ELF-1 (cell line): ENCODE measurements at places on chromosomes 6 and 20.

DNA sequence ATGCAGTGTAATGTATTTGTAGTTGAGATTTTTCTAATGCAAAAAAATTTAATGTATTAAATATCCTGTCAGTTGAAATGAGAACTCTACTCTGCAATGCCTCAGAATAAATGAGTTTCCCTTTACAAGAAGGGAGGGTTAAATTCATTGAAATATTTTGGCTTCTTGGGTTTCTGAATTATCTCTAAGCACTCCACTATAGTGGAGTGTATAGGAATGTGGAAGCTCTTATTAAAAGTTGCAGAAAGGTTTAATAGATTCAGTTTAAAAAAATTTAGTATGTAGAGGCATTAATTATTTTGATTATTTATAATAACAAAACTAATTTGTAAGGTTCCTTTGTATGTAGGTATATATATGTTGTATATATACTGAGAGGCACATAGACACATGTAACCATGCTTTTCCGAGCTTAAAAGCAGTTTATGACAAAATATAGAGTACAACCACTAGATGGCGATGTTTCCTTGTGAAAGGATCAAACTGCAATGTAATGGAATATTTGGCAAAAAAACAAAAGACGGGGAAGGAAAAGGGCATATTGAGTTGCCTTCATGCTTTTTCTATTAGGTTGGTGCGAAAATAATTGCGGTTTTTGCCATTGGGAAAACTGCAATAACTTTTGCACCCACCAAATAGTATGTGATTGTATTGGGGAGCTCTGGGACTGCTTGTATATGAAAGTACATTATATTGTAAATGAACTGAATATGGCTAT lies 144.2 kb downstream of the MYO6 start:
- peak; percentile 14 for DNase-seq

DNA sequence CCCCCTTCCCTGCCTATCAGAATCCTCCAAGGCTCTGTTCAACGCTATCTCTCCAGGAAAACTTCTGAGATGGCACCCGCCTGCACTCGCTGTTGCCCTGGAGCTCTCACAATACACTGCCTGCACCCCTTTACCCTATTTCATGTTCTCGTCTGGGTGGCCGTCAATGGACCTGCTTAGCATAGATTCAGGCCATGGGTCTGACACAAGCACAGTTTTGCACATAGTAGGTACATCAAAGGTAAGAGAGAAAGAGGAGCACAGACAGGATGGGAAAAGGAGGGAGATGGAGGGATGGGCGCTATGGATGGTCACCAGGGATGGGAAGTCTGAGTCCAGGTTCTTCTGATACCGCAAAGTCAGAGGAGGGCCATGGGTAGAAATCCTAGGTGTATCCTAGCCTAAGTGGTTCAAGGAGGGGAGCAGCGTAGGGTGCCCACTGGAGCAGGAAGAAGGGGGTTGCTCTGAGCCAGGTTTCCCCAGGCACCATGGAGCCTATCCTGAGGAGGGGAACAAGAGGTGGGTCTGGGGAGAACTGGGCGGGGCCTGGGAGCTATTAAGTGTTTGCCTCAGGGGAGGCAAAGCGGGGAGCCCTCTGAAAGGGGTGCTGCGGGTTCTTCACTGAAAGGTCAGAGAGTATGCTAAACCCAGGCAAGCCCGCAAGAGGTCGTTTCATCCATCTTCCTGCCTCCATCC lies 89.3 kb downstream of the MRPL14 start:
- DNase-seq: no peak

GRCh38 chr20:63498960-63499337 lies at the start of gene EEF1A2:
TSS of gene EEF1A2 (minus strand) at chr20:63499083. CDS start at chr20:63497763, 1,320 bp downstream.
- no peak for DNase-seq

DNA sequence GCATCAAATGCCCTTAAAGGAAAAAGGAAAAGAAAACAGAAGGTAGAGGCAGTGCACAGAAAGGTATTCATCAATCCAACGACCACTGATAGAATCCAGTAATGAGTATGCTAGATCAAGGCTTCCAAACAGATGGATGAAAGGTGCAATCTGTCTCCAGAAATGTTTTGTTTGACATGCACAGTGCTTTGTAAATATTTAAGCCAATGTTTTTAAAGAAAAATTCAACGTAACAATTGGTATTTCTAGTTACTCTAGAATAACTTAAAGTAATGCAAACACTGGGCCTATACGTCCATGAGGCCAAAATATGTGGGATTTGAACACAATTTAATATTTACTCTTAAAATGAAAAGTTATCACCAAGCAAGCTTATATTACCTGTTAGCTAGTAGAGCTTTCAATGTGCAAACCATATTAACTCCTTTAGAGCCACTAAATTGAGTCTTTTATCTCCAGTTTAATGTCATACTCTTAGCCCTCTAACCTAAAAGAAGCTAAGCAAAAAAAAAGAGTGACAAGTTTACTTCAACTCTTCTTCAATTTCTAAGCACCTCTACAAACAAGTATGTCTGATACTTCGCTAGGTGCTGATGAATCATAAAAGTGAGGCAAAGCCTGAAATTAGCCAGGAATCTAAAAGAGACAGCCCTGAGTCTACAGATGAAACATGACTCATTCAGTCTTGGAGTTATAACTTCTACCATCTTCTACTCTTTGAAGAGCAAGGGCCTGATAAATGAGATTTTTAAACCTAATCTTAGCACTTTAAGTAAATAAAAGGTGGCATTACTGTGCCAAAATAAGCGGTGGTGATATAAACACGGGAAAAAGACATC lies 169.8 kb downstream of the PTPRK start:
- no peak for DNase-seq

DNA sequence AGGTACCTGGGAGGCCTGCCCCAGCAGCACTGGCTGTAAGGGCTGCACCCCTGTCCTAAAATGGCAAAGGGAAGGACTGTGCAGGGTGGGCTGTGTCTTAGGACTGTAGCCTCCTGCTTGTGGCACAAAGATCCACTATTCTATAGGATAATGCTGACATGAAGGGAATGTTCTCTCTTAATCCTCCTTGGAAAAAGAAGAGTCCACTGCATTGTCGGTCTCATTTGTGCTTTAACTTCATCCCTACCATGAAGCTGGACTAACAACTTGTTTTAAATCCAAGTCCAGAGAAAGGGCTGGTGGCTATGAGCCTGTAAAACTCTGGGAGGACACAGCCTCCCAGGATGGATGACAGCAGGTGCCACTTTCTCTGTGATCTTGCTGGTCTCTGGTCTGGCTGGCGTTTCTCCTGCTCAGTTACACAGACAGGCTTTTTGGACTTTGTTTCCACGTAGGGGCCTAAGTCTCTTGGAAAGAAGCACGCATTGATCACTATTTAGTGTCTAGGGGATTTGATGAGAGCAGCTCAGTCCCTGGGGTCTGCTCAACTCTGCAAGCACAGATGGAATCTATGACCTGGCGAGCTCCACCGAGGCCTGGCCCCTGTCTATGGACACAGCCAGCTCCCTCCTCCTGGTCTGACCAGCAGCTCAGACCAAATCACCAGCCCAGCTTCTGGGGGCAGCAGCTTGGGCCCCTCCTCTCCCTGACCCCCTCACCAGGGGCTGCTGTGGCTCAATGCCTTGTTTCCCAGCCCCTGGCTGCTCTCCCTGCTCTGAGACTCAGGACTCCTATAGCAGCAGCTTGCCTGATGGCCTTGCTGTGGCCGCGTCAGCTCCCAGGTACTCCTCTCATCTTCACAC lies 4.8 kb downstream of the CST3 start:
- DNase-seq: no peak

GRCh38 chr6:135522965-135523692 lies 25.6 kb upstream of the AHI1 start:
- DNase-seq: no peak

GRCh38 chr6:17233531-17233930 lies 47.6 kb upstream of the RBM24 start:
- peak; percentile 4 for DNase-seq
